NCI-H524 (cell line): ENCODE measurements at places on chromosomes 2 and 18.

- no peak for DNase-seq
Measured at GRCh38 chr2:20476950-20477349, 30.1 kb downstream of the RHOB start.

DNA sequence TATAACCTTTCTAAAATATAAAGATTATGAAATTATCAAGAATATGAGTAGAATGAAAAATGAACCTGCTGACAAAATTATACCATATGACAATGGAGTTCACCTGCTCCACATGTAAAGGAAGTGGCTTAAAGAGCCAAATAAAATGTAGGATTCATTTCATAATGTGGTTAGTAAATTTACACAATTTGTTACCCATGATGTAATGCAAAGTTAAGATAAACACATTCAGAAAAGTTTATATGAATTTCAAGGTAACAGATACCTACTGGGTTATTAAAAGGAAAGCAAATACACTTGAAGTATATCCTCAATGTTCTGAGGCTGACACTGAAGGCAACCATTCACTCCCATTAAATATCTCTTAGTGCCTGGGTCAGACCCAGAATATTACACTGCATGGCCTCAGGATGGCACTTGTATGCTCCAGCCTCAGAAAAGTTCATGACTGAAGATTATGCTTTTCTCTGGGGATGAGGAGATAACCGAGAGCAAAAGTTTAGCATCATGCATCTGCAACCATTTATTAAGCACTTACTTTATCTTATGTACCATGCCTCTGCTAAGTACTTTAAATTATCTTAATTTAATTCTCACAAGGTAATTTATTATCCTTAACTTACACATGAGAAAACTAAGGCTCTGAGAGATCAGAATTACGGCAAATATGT, 6.2 kb downstream of the STRN start:
- no peak for DNase-seq

- no peak for DNase-seq
Measured at GRCh38 chr2:181684454-181685149, 4.3 kb upstream of the NEUROD1 start.

DNA sequence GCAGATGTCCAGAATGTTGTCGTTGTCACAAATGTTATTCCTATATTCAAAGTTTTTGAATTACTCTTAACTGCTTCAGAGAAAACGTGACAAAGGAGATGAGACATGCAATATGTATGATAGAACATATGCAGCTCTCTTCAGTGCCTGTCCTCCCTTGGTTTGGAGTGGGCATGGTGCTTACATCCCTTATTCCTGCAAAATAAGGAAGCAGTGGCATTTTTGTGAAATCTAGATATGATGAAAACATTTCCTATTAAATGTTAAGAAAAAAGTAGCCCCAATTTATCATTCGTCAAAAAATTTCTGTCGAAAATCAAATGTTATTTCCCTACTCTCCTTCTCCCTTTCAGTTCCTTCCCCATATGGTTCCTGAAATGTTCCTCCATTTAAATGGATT, 457.5 kb upstream of the FANCL start:
- no peak for DNase-seq

DNA sequence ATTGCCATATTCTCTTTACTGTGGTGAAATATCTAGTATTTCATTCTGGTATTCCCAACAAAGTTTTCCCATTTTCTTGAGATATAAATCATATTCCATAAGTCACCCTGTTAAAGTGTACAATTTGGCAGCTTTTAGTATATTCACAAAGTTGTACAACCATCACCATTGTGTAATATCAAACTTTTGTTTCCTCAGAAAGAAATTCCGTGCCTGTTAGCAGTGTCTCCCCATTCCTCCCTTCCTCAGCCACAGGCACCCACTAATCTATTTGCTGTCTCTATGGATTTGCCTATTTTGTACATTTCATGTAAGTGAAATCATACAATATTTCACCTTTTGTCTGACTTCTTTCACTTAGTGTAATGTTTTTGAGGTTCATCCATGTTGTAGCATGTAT, 19.7 kb downstream of the NCOA1 start:
- DNase-seq, result no peak

DNA sequence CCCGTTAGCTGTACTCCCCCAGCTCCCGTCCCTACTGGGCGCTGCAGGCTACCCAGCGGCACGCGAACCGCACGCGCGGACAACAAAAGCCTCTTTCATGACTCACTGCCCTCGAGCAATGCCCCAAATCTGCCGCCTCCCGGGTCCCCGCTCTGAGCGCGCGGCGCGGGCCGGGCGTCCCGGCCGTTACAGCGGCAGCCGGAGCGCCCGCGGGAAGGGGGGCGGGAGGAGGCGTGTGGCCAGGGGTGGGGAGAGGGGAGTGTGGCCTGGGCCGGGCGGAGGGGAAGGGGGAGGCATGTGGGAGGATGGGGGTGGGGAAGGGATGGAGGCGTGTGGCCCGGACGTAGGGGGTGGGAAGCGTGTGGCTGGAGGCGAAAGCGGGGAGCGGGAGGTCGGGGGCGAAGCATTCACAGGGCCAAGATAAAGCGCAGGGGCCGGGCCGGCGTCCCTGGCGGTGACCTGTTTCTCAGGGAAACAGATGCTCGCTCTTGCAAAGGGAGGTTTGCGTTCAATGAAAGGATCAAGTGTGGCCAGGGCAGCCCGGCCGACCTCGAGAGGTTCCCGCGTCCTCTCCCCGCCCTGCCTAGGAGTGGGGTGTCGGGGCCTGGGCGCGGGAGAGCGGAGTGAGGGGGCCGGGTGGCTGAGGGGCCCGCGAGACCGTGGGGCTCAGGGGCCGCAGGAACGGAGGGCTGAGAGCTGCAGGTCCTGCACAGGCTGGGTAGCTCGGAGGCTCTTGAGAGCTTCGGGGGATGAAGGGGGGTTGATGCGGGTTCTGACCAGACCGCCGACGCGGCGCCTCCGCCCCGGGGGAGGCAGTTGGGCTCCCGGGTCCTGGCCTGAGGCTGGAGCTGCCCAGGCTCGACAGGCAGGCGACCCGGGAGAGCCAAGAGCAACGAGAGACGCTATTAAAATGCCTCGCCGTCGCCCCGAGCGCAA, 3.5 kb upstream of the NEUROD1 start:
- DNase-seq, result peak; percentile 81

- DNase-seq, result no peak
Measured at GRCh38 chr2:207724113-207724512, 12.7 kb downstream of the CCNYL1 start.

DNA sequence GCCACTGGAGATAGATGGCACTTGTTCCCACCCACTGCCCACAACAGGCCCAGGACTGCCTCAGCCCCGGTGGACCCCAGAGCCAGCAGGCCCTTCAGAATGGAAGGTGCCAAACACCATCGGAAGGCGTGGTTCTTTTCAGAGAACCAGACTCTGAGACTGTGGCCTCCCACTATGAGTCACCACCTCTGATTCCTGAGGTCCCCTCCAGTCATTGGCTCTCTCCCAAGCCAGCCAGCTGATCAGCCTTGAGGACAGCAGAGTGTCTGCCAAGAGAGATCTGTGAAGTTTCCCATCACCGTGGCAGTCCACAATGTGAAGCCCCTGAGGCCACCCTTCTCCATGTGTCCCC, 10.4 kb upstream of the MAP3K2 start:
- DNase-seq, result no peak

- DNase-seq, result no peak
Measured at GRCh38 chr2:144421606-144422510, 98.1 kb downstream of the ZEB2 start.

DNA sequence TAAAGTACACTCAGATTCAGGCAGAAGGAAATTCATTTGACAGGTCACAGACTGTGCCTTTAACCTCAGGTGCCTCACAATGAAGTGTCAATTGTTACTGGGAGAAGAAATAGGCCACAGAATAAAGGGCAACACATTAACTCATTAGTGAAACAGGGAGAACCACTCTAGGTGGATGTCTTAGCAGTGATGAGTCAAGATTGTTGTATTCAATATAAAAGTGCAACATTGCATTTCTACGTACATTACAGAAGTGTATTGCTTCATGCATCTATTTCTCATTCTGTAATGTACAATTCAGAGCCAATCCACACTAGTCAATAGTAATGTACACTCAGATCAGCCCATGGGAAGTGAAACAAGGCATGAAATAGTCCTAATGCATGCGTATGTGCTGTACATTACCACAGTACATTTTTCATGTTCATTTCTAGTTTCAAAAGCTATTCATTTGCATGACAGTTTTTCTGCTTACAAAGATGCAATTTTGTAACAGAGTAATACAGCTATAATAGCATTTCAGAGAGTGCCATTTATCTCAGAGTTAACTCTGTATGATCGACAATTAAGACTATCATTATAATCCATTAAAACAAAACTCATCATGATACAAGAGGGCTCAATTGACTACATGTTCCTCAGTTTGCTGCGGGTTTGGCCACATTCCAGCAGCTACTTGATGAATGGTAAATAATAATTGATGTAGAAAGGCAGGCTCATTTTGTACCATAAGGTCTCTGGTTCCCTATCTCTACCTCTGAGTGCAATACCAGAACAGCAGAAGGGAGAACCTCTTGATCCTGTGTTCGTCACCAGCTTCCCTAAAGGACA, 12.2 kb upstream of the ARL5A start:
- DNase-seq, result peak; percentile 82

- no peak for DNase-seq
Measured at GRCh38 chr2:229141424-229142025, 129.6 kb downstream of the PID1 start.

DNA sequence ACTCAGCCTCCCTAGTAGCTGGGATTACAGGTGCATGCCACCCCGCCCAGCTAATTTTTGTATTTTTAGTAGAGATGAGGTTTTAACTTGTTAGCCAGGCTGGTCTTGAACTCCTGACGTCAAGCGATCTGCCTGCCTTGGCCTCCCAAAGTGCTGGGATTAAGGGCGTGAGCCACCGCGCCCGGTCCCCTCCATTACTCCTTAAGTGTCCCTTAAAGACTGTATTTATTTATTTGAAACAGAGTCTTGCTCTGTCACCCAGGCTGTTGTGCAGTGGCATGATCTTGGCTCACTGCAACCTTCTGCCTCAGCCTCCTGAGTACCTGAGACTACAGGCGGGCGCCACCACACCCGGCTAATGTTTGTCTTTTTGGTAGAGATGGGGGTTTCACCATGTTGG, 148.6 kb downstream of the TGIF1 start:
- DNase-seq, result no peak

DNA sequence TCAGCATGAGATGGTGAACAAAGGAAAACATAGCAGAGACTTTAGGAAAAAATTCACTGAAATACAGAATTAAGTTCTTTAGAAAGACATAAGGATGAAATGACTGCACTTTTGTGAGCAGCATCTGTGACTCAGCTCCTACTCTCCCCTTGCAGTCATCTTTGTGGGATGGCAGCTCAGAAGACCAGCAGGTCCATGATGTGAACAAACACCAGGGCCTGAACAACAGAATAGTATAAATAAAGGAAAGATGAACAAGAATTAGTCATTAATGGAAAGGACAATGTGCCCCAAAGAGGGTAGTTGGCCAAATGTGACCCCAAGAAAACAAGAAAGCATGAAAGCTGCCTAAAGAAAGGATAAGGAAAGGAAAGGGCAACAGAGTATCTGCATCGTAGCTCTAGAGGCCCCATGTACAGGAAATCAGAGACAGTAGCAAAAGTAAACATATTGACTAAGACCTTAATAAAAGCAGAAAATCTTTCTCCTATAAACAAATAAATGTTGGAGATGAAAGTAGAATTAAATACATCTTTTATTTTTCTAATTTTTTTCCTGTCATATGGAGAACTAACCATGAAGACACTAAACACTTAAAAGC, 318.0 kb downstream of the ZEB2 start:
- no peak for DNase-seq

DNA sequence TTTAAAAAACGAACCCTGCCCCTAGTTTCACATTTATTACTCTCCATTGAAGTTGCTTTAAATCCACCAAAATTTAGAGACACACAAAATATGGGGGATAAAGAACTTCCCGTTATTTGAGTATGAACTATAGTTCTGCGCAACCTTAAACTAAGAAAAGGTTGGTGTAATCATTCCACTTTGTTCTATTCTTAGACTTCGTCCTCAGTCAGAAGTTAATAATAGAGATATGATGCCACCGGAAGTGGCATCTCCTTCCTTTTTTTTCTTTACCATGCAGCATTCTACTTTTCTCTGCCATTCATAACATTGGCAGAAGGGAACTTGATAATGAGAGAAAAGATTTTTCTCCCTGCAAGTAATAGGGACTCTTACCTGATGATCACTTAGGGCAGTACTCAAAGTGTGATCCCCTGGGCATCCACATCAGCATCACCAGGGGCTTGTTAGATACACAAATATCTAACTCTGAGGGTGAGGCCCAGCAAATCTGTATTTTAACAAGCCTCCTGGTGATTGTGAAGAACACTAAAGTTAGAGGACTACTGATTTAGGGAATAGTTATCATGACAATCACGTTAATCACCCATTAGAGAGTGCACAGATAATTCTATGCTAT, 147.7 kb upstream of the DTNA start:
- no peak for DNase-seq

- DNase-seq, result no peak
Measured at GRCh38 chr18:63903851-63904570, 3.7 kb upstream of the SERPINB10 start.

DNA sequence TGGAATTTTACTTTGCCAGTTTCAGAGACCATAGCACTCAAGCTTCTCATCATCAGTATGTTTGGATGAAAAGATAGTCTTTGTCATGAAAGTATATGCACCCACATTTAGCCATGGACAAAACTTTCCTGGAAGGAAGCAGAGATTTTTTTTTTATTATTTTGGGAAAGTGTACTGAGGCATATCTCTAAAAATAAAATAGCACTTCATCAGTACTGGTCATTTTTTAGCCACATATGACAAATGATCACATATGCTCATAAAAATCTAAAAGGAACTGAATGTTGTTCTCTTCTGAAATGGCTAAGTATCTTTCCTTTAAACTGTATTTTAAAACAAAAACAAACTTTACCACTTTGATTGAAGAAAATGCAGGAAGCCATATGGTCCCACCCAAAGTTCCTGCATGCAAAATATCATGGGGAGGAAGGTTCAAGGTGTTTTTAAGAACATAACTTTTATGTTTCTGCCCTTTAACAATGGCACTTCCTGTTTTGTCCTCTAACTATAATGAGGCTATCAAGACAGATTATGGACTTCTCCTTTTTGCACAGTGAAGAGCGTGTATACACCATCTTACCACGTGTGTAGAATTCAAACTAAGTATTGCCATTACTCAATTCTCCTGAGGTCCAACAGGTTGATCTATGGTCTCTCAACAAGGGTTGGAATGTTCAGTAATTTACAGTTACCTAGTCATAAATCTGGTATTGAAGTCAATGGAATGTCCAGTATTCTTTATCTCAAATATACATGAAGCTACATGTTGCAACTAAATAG, 77.1 kb upstream of the SLC39A10 start:
- no peak for DNase-seq

DNA sequence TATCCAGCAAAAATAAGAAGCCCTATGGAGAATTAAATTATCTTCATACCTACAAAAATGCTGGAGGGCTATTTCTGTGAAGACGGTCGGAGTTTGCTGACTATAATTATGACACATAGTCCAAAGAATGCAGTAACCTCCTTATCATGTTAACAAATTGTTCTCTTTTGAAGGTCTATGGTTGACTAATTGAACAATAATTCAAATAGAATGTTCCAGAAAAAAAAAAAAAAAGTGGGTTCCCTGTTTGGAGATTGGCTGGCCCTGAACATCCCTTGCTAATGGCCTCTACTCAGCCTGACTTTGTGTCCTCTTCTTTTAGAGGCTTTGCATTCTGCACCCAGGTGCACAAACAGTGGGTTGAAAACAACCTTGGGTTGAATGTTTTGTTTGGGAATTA, 82.8 kb upstream of the CCBE1 start:
- no peak for DNase-seq
